Activated CD4-positive, alpha-beta T cell treated with anti-CD3 and anti-CD28 coated beads, Interleukin-2, Interleukin-4, amounts not matched to agents 100 ng/mL and 50 ng/mL, durations not matched to agents 16 hours and 8 hours (primary cell): ENCODE measurements at places on chromosomes 4 and X.
A peak's percentile ranks its signal among the peaks of the same experiment; 100 is the strongest.

DNA sequence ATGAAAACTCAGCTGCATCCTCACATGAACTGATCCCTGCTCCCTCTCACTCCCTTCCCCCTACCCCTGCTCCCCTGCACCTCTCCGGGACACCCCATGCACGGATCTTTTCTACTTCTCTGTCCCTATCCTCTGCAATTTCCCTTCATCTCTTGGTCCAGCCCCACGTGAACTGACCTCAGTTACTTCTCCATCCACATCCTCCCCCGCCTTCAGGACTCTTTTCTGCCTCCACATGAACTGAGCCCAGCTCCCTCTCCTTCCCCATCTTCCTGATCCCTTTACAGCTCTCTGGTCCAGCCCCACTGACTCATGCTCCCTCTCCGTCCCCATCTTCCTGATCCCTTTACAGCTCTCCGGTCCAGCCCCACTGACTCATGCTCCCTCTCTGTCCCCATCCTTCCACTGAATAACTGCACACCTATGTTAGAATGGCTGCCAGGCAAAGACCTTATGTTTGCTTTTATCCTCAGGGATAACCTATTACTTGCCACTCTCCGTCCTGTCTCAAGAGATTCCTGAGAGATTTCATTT lies 5.6 kb downstream of the CETN2 start:
- no peak for DNase-seq

DNA sequence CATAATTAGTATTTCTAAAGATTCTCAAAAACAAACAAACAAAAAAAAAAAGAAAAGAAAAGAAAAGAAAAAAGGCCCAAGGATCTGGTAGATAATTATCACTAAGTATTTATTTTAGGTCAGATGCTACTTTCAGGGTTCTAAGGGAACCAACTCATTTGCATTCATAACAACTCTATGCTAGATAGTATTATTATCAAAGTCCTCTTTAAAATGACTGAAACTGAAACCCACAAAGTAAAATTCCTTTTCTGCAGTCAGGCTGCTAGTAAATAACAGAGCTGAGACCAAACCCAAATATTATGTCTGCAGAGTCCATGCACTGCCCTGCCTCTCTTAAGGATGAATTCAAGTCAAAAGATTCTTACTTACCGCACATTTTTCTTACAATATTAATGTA lies 38.3 kb upstream of the MAPK10 start:
- no peak for DNase-seq

DNA sequence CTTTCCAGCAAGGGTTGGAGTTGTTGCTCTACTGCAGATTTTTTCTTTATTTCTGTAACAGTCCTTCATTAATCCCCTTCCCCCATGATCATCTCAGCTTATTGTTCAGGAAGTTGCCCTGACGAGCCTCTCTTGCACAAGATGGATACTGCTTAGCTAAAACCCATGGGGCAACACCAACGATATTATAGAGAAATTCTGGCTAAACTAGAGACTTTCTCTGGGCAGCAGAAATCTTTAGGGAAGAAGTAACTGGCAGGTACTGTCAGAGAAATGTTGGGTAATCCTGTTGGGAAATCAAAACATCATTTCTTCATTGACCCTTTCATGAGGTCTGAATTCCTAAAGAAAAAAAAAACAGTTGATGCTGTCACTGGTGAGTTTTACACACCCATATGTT lies 921.3 kb downstream of the NLGN4X start:
- DNase-seq = no peak

DNA sequence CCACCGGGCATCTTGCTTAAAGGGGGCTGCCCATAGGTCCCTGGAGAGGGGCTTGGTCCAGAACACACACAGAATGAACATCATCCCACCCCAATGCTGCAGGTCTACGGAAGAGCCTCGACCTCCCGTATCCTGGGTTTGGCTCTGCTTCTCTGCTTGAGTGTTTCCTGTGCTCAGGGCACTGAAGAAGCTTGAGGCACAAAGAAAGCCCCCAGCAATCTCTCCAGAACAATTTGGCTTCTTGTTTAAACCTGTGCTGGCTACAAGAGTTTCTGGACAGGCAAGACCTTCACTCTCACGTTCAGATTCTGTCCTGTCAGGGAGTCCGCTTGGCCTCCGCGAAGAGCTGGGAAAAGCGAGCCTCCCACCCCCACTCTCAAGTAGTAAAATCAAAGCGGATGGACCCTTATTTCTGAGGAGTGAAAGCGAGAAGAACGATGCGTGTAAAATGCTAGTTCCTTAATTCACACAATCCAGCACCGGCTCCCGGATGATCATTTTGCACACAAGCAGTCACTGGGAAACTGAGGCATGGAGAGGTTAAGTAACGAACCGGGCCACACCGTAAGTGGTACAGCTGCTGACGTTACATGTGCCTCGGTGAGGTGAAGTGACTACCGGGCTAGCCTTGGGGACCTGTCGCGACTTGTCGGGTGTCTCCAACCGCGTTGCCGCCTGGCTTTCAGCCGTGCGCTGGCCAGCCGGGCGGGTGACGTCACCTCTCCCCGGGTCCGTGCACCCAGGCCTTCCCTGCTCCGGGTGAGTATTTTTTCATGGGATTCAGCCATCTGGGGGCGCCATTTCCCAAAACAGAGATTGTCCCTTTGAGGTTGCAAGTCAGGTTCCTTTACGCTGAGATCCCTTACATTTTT lies 3.1 kb upstream of the SFRP2 start:
- peak; percentile 20 for DNase-seq

DNA sequence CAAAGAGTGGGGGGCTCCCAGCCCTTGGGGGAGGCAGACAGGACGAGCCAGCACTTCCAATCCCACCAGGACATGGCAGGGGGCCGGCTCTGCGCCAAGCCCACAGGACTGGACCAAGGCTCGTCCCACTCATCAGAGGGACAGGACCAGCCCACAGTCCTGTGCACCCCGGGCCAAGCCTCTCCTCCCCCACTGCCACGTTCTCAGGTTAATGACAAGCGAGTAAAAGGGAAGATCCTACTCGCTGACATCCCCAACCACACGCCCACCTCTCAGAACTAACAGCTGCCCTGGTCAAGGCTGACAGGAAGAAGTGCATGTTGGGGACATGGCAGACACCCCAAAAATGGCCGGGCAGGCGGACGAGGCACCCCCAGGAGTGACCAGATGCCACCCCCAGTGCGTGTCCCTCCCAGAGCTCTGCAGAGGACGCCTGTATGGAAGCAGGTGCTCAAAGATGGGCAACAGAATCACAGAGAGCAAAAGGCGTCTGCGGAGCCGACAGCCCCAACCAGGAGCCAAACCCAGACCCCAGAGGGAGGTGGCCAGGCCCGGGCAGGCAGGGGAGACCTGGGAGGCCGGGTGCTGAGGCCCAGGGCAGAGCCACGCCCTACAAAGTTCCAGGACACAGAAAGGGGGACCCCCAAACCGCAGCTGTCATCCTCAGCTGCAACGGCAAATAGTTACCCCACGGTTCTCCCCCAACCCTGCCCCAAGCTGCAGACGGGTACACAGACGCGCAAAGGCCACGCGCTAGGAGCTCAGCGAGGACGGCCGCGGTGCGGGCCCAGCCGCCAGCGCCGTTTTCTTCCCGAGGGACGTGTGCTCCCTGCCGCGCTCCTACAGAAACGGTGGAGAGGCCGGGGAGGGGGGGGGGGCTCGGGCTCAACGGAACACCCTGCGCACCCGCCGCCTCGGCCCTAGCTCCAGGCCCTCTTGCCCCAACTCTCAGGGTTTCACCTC lies 1.7 kb downstream of the CTBP1 start:
- no peak for DNase-seq

- peak; percentile 72 for DNase-seq
Observed at GRCh38 chr4:122458625-122459024, 2.1 kb upstream of the IL2 start.

DNA sequence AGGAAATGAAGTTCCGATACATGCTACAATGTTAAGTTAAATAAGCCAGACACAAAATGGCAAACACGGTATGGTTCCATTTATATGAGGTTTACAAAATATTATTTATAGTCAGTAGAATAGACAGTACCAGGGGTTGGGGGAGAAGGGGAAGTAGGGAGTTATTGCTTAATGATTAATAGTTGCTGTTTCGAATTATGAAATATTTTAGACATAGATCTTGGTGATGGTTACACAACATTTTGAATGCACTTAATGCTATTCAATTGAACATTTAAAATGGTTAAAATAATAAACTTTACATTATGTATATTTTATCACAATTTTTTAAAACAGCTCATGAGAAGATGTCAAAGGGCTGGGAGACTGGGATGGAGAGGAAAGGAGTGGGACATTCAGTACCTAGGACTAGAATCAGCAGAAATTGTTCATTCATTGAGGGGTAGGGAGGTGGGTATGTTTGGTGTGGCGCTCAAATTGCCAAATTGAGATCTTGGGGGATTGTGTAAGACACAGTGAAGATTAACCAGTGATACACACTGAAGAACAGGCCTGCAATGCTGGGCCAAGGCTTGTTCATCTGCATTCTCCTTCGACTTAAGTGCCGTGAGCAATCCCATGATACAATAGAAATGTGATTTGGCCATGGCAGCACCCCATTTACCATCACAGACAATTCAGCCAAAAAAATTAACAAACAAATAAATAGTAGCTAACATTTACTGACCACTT lies 165.6 kb upstream of the GALNT7 start:
- no peak for DNase-seq

DNA sequence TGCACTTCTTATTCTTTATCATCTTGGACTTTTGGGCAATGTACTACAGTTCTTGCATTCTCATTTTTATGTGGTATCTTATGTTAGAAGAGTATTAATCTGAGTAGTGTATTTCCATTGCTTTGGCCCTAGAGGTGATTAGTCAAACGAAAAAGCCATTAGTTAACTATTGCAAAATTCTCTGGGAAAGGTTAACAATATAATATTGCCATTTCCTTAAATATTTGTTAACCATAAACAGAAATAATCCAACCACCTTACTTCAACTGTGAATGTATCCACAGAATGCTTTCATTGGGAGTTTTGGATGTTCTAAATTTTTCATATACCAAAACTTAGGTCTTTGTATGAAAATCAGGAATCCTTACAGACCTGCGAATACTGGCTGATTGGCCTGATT lies 294.6 kb upstream of the UGT8 start:
- DNase-seq = no peak

DNA sequence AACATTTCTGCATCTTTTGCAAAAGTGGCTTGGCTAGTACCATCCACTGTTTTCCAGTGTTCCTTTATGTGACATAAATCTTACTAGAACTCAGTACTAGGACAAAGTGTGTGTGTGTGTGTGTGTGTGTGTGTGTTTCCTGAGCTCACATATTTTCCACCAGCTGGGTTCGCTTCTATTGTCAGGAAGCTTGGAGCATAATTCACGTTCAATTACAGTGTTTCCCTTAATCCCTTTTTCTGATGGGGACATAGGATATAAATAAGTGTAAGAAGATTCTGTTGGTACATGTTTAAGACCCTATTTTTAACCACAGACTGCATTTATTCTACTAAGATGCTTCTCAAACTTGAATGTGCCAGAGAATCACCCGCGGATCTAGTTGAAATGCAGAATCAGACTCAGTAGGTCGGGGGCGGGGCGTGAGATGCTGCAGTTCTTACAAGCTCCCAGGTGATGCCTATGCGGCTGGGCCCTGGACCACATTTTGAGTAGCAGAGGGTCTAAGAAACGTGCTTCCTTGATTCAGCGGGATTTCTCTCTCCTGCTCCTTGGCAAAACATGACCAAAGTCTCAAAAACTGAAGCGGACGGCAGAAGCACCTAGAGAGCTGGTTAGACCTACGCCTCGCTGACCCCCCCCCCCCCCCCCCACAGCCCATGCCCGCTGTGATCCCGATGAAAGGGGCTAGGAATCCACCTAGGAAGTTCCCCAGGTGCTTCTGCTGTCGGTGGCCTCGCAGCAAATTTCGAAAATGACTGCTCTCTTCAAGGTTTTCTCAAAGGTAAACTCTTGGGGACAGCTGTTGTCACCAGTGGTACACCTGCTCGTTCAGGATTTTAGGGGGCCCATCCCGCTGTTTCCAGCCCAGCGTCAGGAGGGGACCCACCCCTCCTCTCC lies 797 bp downstream of the CD99L2 start:
- peak; percentile 8 for DNase-seq
